Hepatic stellate cell (primary cell): ENCODE measurements at places on chromosomes 5 and 9.

DNA sequence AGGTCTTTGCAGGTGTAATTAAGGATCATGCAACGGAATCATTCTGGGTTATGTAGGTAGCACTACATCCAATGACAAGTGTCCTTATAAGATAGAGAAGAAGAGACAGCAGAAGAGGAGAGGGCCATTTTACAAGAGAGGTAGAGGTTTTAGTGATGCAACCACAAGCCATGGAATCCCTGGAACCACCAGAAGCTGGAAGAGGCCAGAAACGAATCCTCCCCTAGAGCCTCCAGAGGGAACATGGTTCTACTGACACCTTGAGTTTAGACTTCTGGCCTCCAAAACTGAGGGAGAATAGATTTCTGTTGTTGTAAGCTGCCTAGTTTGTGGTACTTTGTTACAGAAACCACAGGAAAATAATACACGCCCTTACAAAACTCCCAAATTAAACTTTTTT, 3.5 kb downstream of the FYB1 start:
- DNase-seq, result no peak

DNA sequence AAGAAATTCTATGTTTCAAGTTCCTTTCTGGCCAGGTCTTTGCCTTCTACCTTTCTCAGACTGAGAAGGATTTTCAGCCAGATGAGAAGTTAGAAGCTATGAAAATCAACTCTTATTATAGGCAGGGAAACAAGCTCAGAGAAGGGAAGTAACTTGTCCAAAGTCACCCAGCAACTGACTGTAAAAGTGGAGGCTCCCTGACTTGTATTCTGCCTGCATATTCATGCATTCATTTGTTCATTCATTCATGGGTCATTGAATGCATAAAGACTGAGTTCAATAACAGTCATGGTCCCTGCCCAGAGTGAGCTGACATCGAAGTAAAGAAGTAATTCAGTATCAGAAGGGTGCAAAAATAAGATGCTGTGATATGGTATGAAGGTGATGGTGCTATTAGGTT, 239.6 kb downstream of the PAPPA start:
- DNase-seq, result no peak

DNA sequence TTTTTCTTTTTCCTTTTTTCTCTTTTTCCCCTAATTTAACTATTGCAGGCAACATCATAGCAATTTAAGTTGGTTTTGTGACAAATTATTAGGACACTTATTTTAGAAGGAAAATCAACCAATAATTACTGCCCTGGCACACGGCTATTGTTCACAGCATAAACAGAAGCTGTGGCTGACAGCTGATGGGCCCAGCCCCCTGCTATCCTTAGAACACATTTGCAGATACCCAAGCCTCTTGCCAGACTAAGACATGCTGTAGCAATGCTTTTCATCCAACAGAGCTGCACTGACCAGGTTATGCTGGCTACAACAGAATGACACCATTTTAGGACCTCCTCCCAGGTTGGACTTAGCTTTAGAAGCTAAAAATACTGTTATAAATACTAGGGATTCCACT, 852.7 kb upstream of the DMAC1 start:
- DNase-seq, result no peak

- DNase-seq, result peak; percentile 23
Observed at GRCh38 chr9:112112941-112113681, 62.0 kb downstream of the SUSD1 start.

DNA sequence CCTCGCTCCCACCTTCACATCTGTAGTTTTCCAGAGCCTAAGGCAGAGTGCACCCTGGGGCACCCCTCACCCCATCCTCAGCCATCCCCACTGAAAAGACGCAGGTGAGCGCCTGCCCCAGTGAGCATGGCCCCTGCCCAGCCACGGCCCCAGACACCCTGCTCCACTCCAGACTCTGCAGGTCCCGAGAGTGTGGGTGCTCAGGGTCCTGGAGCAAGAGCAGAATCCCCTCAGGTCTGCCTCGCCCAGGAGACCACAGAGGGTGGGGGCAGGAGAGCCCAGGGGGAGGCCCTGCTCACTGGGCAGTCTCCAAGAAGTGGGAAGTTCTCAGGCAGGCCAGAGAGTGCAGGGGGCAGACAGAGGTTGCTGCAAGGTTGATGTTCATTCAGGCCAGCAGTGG, 158.6 kb upstream of the PPP1R26 start:
- DNase-seq, result no peak

DNA sequence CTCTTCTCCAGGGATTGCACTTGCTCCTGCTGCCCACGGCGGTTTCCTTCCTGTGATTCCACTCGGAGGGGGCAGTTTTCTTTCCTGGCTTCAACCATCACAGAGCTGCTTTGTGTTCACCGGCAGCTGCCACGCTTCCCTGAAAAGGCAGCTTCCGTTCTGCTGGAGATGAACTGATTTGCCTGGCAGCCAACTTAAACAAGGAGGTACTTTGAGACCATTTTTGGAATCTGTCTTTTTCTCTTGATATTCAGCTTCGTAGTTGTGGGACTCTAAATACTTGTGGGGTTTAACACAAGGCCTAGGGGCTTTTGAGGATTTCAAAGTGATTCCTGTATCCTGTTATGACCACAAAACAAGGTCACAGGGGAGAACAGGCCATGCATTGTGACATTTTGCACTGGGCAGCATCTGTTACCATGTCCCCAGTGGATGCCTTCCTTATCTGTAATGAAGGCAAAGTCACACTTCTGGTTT, 192.0 kb downstream of the MTRR start:
- no peak for DNase-seq
